Mesothelial cell of epicardium (in vitro differentiated cells): ENCODE measurements at places on chromosomes 7 and 10. TPM values are rescaled to one million over a fixed set of nuclear protein-coding genes. Genes with fewer than 3 reads are reported as not detected.

DNA sequence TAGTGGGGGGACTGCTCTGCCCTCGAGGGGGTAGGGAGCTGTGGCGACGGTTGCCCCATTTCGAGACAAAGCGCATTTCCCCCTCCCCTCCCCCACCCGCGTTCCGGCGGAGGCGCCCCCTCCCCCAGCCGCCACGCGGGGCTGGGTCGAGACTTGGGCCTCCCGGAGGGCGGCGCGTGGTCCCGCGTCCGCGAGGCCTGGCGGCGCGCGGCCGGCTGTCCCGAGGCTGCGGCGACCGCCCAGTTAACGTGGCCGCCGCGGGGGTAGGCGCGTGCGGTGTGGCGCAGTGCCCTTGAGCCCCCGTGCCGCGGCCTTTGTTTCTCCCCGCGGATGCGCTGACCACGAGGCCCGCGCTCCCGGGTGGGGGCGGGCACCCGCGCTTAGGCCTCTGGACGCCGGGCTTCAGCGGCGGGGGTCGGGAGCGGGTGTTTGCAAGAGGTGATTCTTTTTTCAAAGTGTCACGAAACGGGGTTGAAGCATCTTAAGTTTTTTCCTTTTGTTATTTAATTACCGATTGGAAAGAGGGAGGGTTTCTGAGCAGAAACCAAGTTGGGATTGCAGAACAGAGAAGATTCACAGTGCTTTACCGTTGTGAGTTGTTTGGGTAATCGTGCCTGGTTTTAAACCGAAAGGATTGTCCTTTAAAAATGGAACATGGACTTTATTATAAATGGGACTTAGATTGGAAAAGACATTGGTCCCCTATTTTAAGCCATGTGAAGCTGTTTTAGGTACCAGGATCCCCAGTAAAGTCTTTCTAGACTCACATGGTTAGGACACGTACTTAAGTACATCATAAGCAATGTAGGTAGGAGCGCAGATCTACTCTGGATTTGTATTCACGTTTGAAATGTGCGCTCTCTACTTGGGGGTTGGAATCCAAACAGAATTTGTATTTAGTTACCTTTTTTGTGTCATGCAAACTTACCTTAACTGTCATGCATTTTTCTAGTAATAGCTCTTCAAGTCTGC lies 760 bp downstream of the CBX3 start:
- no peak for DNase-seq

UTF1 gene
- total RNA-seq, result not detected in 3 replicates

- DNase-seq, result no peak
Observed at GRCh38 chr10:68082872-68083271, 7.8 kb upstream of the HERC4 start.

WNT8B gene
- total RNA-seq, result 0.60 to 0.95 TPM (median 0.69 TPM) in 3 replicates

MALRD1 gene
- total RNA-seq, result 8.4 to 11.1 TPM (median 10.4 TPM) in 3 replicates

AKR1C8 gene
- not detected in 3 replicates for total RNA-seq

DNA sequence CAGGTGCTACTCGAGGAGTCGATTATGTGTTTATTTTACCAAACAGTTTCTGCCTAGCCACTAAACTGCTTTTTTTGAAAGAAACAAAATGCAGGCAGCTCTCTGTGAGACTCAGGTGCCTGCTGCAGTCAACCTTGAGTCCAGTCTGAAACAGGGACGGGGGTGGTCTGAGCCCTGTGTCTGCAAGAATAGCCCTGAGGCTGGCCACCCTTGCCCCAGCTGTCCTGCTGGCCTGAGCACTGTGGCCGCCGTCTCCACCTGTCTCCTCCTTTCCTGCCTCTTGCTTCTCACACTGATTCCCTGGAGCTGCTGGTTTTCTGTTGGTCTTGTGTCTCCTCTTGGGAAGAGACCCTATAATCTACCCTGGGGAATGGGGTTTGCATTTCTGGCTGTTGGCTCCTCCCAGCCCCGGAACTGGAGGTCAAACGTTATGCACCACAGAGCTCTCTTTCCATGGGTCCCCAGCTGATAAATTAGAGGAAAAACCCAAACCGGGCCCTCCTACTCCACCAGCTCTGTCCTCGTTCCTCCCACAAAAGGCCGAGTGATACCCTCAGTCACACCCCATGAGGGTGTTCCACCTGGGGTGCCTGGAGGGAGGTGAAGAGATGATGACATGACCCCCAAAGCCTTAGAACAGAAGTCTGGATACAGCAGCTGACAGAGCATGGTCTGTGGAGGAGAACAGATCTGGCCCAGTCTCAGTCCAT lies 15.0 kb upstream of the SLC18A3 start:
- DNase-seq, result no peak

FOXP2 gene
- total RNA-seq, result 13.9 to 18.2 TPM (median 15.3 TPM) in 3 replicates

PTF1A gene
- total RNA-seq, result not detected in 3 replicates

DPP6 gene
- 0.09 to 0.18 TPM (median 0.13 TPM) in 3 replicates for total RNA-seq

GRCh38 chr10:123580426-123580825 lies 85.7 kb upstream of the GPR26 start:
- no peak for DNase-seq

- DNase-seq, result no peak
Observed at GRCh38 chr7:93359520-93360198, 127.5 kb downstream of the VPS50 start.

BBS9 gene
- total RNA-seq, result 23.1 to 26.9 TPM (median 24.2 TPM) in 3 replicates

ACHE gene
- total RNA-seq, result 9.2 to 10.4 TPM (median 9.6 TPM) in 3 replicates

- no peak for DNase-seq
Observed at GRCh38 chr7:1447551-1448244, 11.6 kb downstream of the MICALL2 start.

- no peak for DNase-seq
Observed at GRCh38 chr10:79139124-79139835, 70.5 kb downstream of the ZMIZ1 start.

OR2A42 gene
- 0.09 to 0.50 TPM (median 0.22 TPM) in 3 replicates for total RNA-seq

COBL gene
- total RNA-seq, result 0.66 to 1.2 TPM (median 0.75 TPM) in 3 replicates

DNA sequence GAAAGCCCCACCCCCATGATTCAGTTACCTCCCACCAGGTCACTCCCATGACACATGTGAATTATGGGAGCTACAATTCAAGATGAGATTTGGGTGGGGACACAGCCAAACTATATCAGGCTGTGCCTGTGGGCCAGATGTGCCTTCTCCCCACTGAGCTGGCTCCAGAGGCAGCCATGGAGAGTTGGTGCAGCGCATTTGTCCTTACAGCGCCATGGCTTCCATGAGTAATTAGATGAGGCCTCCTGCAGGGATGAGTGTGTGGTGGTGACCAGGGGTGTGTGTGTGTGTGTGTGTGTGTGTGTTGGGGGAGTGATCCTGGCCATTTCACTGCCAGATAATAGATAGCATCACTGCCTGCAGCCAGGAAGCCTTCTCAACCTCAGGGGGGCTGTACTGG lies 94.6 kb downstream of the FANK1 start:
- no peak for DNase-seq
